ENCODE measurements at places on chromosomes 1 and 21. TPM values are rescaled to one million over a fixed set of nuclear protein-coding genes. Genes with fewer than 3 reads are reported as not detected.

- peaks cover 10% of the 10 kb centered on the region for H3K36me3 ChIP-seq
- H3K27ac ChIP-seq, result no peak overlapping the region
- H3K27me3 ChIP-seq, result no peaks in the 10 kb centered on the region
- H3K4me3 ChIP-seq, result no peak overlapping the region
Measured at GRCh38 chr1:43425045-43425444, 28.7 kb downstream of the HYI start.

EXO1 gene
- total RNA-seq, result 59.6 TPM

- DNase-seq, result no peak
- no peak overlapping the region for H3K27ac ChIP-seq
- peaks cover 14% of the 10 kb centered on the region for H3K27me3 ChIP-seq
- H3K36me3 ChIP-seq, result no peaks in the 10 kb centered on the region
Measured at GRCh38 chr1:47592296-47593012, 154.6 kb downstream of the FOXD2 start.

GRCh38 chr1:31570906-31571305 lies 5.4 kb upstream of the TINAGL1 start:
- H3K4me1 ChIP-seq, result no peaks in the 10 kb centered on the region
- no peaks in the 10 kb centered on the region for H3K36me3 ChIP-seq
- no peak for DNase-seq
